Gastrocnemius medialis (tissue), 4 donors: ENCODE measurements at places on chromosomes 12 and 14. TPM values are rescaled to one million over a fixed set of nuclear protein-coding genes. Genes with fewer than 3 reads are reported as not detected.

OVCH1 gene
- 0.10 TPM for total RNA-seq

MORN3 gene
- not detected for total RNA-seq

RAPGEF3 gene
- total RNA-seq: 17.0 TPM

CLEC4A gene
- not detected for total RNA-seq

DNA sequence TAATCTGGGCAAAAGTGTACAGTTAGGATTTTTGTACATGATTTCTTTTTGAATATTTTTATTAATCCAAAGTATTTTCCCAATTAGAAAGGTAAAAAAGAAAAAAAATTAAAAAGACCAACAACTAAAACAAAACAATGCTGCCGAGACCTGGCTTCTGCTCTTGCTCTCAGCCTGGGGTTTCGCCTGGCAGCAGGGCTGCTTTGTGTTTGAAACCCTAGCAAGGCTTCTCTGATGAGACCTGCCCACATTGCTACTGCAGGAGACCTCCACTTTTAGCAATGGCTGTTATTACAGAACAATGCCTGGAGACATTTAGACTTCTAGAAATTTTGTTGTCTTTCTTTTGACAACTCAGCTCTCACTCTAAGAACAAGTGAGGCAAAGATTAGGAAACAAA, 1153.0 kb upstream of the TMEM132C start:
- DNase-seq: no peak

- DNase-seq: no peak
Observed at GRCh38 chr14:24700511-24700910, 66.5 kb upstream of the GZMB start.

DNA sequence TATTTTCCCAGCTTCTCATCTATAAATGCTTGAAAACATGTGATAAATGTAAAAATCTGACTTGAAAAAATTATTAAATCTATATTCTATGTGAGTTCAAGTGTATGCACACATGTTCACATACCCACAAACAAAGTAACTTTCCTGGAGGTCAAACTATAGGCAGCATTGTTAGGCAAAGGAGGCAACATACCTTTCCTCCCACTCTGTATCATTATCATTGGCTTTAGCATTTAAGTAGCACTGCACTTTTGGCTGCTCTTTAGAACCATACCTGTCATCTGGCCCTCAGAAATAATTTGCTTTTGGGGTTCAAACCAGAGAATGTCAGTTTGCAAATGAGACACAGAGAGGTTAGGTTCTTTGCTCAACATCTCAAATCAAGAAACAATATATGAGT, 102.4 kb upstream of the CCDC196 start:
- DNase-seq: no peak

- DNase-seq: no peak
Observed at GRCh38 chr14:93037351-93037750, 78.4 kb downstream of the ITPK1 start.

GRCh38 chr14:71061458-71061857, 154.2 kb downstream of the PCNX1 start:
- DNase-seq: no peak

- DNase-seq: peak; percentile 20
Observed at GRCh38 chr12:88946372-88946997, 366.2 kb upstream of the KITLG start.
